ENCODE measurements at places on chromosomes 6 and 20. TPM values are rescaled to one million over a fixed set of nuclear protein-coding genes. Genes with fewer than 3 reads are reported as not detected.

The F13A1 gene
- total RNA-seq, result 48.6 TPM

The TFAP2D gene
- total RNA-seq, result not detected

The CDK19 gene
- 10.6 TPM for total RNA-seq

The KIF25 gene
- 1.8 TPM for total RNA-seq

The GABRR1 gene
- 0.40 TPM for total RNA-seq

Data from muscle of leg (tissue), 16 donors.